ENCODE measurements at places on chromosomes 3 and 15.

- DNase-seq: no peak
Measured at GRCh38 chr3:69016901-69017300, 3.4 kb upstream of the EOGT start.

DNA sequence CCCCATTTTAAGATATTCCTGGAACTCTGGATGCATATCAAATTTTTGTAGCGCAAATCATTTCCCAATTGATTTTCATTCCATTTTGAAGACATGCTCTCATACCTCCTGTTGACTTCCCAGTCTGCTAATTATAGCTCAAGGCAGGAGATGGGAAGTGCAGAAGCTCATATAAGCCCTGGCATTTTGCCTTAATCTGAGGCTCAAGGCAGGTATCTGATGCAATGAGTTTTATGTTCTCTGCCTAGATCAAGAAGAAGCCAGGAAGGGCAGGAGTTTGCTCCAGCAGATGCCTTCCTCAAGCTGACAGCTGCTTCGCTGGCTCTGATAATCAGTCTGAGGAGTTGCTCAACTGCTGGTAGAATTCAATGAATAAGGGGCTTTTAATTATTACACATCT is 65.6 kb upstream of the NEDD4 start:
- DNase-seq: no peak

DNA sequence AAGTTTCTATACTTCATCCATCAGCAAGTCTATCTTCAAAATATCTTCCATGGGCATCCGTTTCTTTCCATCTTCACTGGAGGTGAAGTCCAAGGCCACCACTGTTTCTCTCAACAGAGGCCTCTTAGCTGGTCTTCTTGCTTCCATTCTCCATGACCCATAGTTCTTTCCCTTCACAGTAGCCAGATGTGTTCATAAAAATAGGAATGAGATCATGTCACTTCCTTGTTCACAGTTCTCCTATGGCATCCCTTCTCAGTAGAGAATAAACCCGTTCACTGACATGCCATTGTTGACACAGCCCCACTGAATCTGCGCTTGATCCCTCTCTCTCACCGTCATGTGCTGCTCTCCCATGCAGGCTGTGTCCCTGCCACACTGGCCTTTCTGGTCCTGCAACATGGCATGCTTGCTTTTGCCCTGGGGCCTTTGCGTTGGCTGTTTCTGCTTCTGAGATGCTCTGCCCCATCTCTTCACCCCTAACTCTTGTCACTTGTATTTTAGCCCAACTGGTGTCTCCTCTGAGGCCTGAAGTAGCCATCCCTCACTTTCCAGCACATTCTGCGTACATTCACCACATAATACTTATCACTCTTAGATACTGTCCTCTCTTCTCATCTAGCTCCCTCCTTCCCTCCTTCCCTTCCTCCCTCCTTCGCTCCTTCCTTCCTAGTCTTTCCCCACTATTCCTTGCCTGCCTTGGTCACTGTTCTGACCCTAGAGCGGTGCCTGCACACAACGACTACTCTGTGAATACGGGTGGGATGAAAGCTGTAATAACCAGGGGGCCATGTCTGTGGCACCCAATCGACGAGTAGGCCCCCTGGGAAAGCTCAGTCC is 42.0 kb downstream of the STARD5 start:
- DNase-seq: no peak

DNA sequence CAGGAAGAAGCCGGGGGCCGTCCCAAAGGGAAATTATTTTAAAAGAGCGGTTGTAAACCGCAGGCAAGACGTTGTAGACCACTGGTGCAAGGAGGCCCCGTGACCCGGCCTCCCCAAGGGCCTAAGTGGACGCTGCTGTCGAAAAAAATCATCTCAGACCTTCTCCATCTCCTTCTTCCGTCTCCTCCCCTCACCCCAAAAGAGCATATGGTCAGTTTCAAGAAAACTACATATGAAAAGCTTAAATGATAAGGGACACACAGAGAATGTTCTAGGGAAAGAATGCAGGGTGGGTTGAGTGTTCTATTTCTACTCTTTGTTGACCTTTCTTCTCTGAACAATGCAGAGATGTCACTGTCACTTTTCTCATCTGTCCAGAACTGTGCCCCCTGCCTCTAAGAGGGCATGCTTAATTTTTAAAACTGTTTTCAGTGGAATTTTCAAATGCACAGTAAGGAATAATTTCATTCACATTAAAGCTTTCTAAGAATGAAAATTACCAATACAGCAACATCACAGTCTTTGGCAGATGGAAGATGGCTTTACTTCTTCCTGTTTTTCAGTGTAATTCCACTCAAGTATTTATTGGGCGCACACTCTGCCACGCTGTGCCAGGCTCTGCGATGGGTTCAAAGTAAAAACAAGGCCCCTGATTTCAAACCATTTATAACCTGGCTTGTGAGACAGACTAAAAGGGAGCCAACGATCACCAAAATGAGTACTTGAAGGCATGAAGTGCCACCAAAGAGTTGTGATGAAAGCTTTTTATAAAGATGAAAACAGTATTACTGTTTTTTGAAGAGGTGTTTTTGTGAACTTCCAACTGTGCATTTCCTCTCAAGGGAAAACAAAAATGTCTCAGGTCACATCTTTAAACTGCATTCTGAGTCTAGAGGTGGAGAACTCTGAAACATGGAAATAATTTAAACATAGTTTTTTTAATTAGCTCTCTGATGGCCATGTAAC is 891 bp upstream of the TOP2B start:
- DNase-seq: no peak

DNA sequence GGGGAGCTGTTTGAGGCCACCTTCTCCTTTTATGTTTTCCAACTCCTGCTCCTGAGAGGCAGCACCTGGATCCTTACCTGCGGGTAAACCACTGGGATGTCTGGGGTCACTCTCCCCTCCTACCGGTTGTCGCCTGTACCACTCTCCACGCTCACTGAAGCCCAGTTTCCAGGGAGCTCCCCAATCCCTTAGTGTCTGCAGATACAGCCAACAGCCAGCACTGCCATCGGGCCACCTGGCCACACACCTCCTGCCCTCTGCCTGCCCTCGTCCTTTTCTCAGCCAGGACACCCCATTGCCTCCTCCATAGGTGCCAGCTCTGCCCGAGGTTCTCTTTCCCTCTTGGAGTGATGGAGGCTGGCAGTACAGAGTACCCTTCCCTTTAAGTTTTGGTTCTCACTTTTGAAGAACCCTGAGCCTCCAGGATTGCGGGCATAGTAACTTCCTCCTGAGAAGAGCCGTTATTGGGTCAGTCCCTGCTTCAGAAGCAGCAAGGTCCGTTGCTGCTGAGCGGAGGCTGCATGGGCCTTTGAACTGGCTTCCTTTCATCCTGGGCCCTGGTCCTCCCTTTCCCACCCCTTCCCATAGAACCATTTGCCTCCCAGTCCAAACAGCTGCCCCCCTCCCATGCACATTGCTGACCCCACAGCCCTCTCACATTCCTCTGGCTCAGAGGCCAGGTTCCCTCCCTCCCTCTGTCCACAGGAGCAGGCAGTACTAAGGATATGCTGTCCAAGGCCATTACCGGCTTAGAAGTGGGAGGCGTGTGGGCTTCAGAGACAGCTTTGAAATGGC is 30.9 kb downstream of the ARNT2 start:
- no peak for DNase-seq

DNA sequence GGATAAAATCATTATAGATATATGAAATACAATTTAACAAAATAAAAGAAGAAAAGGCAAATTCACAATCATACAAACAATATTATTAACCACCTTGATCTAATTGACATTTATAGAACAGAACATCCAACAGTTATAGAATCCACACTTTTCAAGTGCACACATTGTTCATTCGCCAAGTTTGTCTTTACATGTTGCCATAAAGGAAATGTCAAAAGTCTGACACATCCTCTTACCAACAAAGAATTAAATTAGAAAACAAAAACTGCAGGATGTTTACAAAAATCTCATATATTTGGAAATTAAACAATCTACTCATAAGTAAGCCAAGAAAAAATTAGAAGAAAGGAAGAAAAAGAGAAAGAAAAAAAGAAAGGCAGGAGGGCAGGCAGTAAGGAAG is 909.2 kb upstream of the EPHA6 start:
- no peak for DNase-seq

GRCh38 chr3:63349583-63350573 is 71.8 kb downstream of the SYNPR start:
- DNase-seq: peak; percentile 69

DNA sequence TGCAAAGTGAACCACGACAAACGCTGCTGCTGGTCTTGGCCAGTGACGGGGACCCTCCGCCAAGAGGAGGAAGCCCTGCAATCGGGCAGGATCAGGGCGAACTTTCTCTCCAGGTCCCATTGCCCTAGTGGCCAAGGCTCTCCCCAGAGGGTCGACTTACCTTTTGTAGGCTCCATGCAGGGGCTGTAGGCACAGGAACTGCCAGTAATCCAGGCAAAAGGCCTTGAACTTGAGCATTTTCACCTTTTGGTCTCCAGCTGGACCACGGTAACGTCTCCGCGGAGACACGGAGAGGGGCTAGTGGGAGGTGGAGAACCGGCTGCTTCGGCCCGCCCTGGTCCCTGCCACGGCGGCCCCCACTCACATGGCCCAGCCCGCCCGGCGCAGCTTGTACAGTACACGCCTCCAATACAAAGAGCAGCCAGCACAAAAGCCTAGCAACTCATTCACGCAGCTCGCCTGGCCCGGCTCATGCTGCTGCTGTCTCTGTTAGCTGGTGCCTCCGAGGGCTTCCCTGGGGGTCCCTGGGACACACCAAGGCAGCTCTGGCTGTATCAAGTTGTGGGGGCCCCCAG is 31.0 kb downstream of the IQSEC1 start:
- no peak for DNase-seq

DNA sequence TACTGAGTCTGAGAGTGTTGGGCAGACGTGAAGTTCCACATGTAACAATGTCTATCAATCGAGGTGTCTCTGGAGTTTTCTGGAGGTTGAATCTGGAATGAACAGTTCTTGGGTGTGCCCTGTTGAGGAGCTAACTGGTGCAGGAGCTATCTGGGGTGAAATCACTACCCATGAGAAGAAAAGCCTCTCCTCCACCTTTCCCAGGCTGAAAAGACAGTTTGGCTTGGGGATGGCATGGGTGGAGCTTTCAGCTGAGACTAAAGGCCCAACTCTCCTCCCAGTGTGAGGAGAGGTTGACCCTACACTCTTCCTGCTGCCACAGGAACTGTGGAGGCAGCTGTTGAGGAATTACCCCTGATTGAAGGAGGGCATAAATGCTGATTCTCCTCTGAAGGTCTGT is 54.4 kb upstream of the LRRFIP2 start:
- no peak for DNase-seq

GRCh38 chr3:34203386-34203785 is 405.0 kb downstream of the PDCD6IP start:
- no peak for DNase-seq

GRCh38 chr3:45711931-45712330 is 22.7 kb downstream of the SACM1L start:
- DNase-seq: no peak

GRCh38 chr3:149271669-149272068 is 50.0 kb upstream of the CP start:
- DNase-seq: no peak

GRCh38 chr15:57667171-57667849 is 39.2 kb upstream of the POLR2M start:
- DNase-seq: no peak

- DNase-seq: no peak
Measured at GRCh38 chr3:62373714-62374333, 474 bp upstream of the FEZF2 start.

DNA sequence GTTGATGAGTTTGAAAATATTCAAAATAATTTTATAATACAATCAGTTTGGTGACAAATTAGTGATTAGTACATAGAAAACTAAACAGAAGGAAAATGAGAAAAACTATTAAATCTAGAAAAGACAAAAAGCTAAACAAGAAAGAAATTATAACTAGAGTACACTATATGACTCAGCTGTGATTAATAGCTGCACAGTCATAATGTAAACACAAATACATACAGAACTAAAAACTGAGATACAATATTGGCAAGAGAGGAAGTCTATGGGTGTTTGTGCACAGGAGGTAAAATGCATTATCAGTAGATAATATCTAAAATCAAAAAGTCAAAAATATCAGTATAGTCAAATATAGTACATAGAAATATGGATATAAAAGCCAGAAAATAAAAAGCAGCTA is 80.7 kb upstream of the PCSK6 start:
- no peak for DNase-seq

GRCh38 chr15:69602921-69603320 is 150.3 kb downstream of the RPLP1 start:
- DNase-seq: no peak

GRCh38 chr15:43514241-43515057 is 3.0 kb upstream of the MAP1A start:
- DNase-seq: peak; percentile 70

DNA sequence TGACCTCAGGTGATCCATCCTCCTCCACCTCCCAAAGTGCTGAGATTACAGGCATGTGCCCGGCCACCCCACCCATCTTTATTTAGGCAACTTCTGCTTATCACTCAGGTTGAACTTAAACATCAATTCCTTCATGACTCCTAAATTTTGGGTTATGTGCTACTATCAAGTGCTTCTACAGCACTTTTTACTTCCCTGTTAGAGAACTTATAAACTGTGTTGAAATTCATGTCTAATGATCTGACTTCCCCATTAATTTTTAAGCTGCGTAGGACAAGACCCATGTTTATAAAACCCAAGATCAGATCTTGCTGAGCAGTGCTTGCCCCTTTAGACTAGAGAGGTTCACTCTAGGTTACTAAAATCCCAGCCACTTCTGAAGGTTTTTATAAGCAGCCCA is 266.2 kb upstream of the TPRG1 start:
- no peak for DNase-seq

GRCh38 chr3:188944108-188944507 is 227.7 kb upstream of the TPRG1 start:
- no peak for DNase-seq

DNA sequence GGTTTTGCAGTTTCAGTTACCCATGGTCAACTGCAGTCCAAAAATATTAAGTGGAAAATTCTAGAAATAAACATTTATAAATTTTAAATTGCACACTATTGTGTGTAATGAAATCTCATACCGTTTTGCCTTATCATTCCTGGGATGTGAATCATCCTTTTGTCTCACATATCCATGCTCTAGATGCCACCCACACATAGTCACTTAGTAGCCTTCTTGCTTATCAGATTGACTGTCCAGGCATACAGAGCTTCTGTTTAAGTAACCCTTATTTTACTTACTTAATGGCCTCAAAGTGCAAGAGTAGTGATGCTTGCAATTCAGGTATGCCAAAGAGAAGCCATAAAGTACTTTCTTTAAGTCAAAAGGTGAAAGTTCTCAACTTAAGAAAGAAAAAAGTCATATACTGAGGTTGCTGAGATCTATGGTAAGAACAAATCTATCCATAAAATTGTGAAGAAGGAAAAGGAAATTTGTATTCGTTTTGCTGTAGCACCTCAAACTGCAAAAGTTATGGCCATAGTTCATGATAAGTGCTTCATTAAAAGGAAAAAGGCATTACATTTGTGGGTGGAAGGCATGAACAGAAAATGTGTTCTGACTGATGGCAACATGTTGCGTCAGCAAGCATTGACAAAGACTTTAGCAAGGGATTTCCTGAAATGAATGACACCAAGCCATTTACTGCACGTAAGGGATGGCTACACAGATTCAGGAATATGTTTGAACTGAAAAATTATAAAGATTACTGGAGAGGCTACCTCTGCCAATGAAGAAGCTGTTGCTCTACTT is 43.8 kb downstream of the SPATA16 start:
- DNase-seq: no peak

- DNase-seq: no peak
Measured at GRCh38 chr15:84398763-84399701, 163.5 kb downstream of the GOLGA6L4 start.

GRCh38 chr15:67158367-67158766 is 93.0 kb downstream of the SMAD3 start:
- DNase-seq: no peak

- DNase-seq: no peak
Measured at GRCh38 chr3:51691949-51692348, 14.9 kb upstream of the GRM2 start.
